A549 treated with ZK216348 at 1 μM for 4 hours (cell line): ENCODE measurements at places on chromosomes 2 and 18. TPM values are rescaled to one million over a fixed set of nuclear protein-coding genes. Genes with fewer than 3 reads are reported as not detected.

The TMEM17 gene
- 3.9 to 6.1 TPM (median 5.4 TPM) in 5 replicates for total RNA-seq

The SCTR gene
- not detected in 5 replicates for total RNA-seq

The TGFA gene
- 5.1 to 6.6 TPM (median 5.9 TPM) in 5 replicates for total RNA-seq

The CTAGE1 gene
- total RNA-seq: not detected in 5 replicates

The IRS1 gene
- total RNA-seq: 12.8 to 18.7 TPM (median 18.2 TPM) in 5 replicates

The RIT2 gene
- total RNA-seq: not detected in 5 replicates

The FAM237A gene
- not detected in 5 replicates for total RNA-seq

The RAB27B gene
- total RNA-seq: 10.2 to 14.7 TPM (median 12.6 TPM) in 5 replicates

The IGFBP5 gene
- total RNA-seq: 0.08 to 0.24 TPM (median 0.20 TPM) in 5 replicates

The TMEM198 gene
- total RNA-seq: 0.71 to 1.6 TPM (median 1.2 TPM) in 5 replicates

The GPAT2 gene
- not detected in 5 replicates for total RNA-seq

The PPP1R1C gene
- 0.90 to 4.0 TPM (median 1.6 TPM) in 5 replicates for total RNA-seq

The G6PC2 gene
- total RNA-seq: not detected in 5 replicates

The SLC66A2 gene
- total RNA-seq: 8.7 to 22.5 TPM (median 18.6 TPM) in 5 replicates

The PLB1 gene
- 1.5 to 1.9 TPM (median 1.8 TPM) in 5 replicates for total RNA-seq

The COLEC12 gene
- total RNA-seq: 0.02 to 0.05 TPM in 2 of 5 replicates, not detected in the others

The SPDYA gene
- total RNA-seq: 0.14 to 0.33 TPM (median 0.27 TPM) in 4 of 5 replicates, not detected in the other

The DES gene
- 0.18 to 0.51 TPM (median 0.40 TPM) in 3 of 5 replicates, not detected in the others for total RNA-seq

The LIPG gene
- total RNA-seq: 0.09 to 0.38 TPM (median 0.32 TPM) in 5 replicates

The MTHFD2 gene
- 141 to 176 TPM (median 144 TPM) in 5 replicates for total RNA-seq

The MOCOS gene
- total RNA-seq: 2.6 to 4.8 TPM (median 2.7 TPM) in 5 replicates

The TRIM54 gene
- 0.40 to 0.73 TPM (median 0.57 TPM) in 5 replicates for total RNA-seq

The SMIM21 gene
- total RNA-seq: not detected in 5 replicates

The TFPI gene
- 30.8 to 61.9 TPM (median 56.0 TPM) in 5 replicates for total RNA-seq

The EML6 gene
- 0.79 to 1.9 TPM (median 1.5 TPM) in 5 replicates for total RNA-seq

The SMCHD1 gene
- 14.8 to 22.8 TPM (median 17.5 TPM) in 5 replicates for total RNA-seq

The IL1RN gene
- total RNA-seq: 0.15 to 0.94 TPM (median 0.33 TPM) in 5 replicates

The QPCT gene
- 16.7 to 20.7 TPM (median 18.6 TPM) in 5 replicates for total RNA-seq
